ENCODE measurements at places on chromosomes 1 and 21. TPM values are rescaled to one million over a fixed set of nuclear protein-coding genes. Genes with fewer than 3 reads are reported as not detected.

The KIF26B gene
- total RNA-seq: 0.05 TPM

The ERICH3 gene
- total RNA-seq: not detected

The CD164L2 gene
- total RNA-seq: not detected

The FAM177B gene
- 0.60 TPM for total RNA-seq

The ZBTB7B gene
- total RNA-seq: 56.0 TPM

The PRELP gene
- total RNA-seq: 0.13 TPM

The PER3 gene
- total RNA-seq: 4.4 TPM

The MIS18A gene
- 5.4 TPM for total RNA-seq

The CITED4 gene
- 26.7 TPM for total RNA-seq

The CLCA2 gene
- total RNA-seq: not detected

The LY9 gene
- total RNA-seq: 95.4 TPM

The THEM4 gene
- 97.6 TPM for total RNA-seq

The RSPH1 gene
- 0.20 TPM for total RNA-seq

The SLAMF7 gene
- total RNA-seq: 25.8 TPM
